Stimulated activated CD8-positive, alpha-beta memory T cell treated with anti-CD3 and anti-CD28 coated beads, Interleukin-2, amount 100 ng/mL, for 1 hour (primary cell): ENCODE measurements at places on chromosomes 2 and 18.

- DNase-seq = no peak
Observed at GRCh38 chr2:45067859-45068570, 58.8 kb upstream of the SIX2 start.

- DNase-seq = no peak
Observed at GRCh38 chr2:23545396-23545795, 160.4 kb downstream of the KLHL29 start.

DNA sequence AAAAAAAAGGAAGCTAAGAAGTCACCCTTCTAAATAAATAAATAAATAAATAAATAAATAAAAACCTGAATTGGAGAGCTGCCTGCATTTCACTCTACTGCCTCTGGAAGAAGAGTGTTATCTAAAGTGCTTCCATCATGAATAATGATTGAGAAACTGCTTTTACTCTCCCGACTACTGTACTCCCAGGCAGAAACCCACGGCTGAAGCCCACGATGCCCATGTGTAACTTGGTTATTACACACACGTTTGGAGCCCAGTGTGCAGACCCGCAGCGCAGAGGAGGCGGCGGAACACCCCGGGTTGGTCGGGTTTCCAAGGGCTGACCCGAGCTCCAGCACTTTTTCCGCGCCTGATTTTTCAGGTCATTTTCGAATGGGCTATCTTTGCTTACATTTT, 697 bp upstream of the SPATS2L start:
- no peak for DNase-seq

GRCh38 chr2:163086940-163087339, 248.4 kb upstream of the KCNH7 start:
- no peak for DNase-seq

- DNase-seq = no peak
Observed at GRCh38 chr2:1744446-1745170, at the start of gene PXDN. PXDN (minus strand) TSS chr2:1744515; CDS start chr2:1744455, 60 bp downstream.

DNA sequence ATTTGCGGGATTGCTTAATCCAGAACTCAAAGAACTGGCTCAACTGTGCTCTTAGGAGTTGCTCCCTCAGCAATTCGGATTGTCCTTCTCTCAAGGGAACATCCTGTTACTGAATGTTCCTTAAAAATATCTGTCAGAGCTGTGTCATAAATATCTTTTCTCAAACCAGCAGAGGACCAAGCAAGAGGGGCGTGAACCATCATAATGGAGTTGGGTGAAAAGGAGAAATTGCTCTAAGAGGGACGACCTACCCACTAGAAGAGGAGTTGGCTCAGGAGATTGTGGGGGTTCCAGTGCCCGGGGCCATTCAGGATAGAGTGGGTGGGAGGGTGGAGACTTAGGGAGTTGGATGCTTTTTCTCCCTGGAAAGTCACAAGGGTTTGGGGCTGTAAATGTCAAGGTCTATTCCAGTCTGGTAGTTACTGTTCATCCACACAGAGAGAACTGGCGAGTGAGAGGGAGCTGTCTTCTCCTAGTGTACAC, 59.5 kb downstream of the MERTK start:
- no peak for DNase-seq

GRCh38 chr2:148796735-148797512, 78.1 kb upstream of the KIF5C start:
- DNase-seq = no peak
